ENCODE measurements at places on chromosomes 7 and 10.

GRCh38 chr10:65952086-65952485 is 973.8 kb upstream of the LRRTM3 start:
- DNase-seq: no peak

DNA sequence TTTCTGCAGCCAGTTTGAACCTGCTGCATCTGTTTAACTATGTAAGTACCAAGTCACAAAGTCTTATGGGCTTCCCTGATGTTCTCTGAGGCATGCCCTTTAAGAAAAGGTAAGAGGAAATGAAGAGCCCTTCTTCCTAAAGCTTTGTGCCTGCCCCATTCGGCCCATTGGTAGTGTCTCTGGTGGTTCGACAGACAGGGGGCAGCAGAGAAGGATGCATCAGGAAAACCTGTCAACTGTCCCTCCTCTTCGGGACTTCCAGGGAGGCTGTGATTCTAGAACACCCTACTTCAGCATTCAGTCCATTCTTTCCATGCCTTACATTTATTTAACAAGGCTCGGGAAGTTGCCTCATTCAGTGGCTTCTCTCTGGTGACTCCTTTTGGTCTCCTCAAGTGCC is 1.9 kb upstream of the SFRP4 start:
- no peak for DNase-seq

DNA sequence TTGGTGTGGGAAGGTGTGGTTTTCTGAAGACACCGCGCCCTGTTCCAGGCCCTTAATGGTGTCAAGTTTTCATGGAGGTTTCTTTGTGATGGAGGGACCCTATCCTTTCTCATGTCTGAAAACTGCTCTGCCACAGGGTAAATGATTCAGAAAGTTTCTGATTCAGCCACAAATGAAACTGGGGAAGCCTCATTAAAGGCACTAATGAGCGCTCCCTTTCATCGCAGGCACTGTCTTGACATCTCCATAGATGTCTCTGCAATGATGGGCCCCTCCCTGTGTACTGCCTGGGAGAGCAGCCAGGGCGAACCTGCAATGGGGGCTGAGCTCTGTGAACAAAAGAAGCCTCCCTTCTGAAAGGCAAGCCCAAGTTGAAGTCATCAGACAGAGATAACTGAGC is 355.3 kb downstream of the PRPF18 start:
- DNase-seq: no peak

DNA sequence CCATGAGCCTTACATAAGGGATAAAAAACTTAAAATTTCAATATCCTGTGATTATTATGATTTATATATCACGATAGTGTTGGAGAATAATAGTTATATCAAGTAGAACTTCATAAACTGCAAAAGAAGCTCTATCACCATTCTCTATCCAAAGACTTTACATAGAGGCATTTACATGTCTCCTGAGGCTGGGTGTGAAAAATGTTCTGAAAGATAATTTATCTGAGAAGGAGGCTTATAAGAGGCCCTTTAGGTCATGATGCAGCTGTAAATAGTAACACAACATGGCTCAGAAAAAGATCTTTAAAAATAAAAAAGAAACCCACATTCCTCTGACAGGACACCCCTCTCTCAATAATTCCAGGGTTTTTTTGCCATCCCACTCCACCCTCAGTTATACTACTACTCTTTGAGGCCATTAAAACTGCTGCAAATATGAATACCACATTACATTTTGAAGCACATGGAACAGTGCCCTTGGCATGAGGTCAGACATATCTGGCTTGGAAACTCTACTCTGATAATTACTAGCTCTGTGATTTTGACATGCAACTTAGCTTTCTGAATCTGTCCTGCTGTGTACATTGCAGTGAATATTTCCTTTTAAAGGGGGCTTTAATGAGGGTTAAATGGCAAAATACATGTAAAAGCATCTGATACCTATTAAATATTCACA is 55.5 kb downstream of the SLC16A12 start:
- no peak for DNase-seq

GRCh38 chr7:151941009-151941408 is 15.2 kb upstream of the GALNTL5 start:
- no peak for DNase-seq

DNA sequence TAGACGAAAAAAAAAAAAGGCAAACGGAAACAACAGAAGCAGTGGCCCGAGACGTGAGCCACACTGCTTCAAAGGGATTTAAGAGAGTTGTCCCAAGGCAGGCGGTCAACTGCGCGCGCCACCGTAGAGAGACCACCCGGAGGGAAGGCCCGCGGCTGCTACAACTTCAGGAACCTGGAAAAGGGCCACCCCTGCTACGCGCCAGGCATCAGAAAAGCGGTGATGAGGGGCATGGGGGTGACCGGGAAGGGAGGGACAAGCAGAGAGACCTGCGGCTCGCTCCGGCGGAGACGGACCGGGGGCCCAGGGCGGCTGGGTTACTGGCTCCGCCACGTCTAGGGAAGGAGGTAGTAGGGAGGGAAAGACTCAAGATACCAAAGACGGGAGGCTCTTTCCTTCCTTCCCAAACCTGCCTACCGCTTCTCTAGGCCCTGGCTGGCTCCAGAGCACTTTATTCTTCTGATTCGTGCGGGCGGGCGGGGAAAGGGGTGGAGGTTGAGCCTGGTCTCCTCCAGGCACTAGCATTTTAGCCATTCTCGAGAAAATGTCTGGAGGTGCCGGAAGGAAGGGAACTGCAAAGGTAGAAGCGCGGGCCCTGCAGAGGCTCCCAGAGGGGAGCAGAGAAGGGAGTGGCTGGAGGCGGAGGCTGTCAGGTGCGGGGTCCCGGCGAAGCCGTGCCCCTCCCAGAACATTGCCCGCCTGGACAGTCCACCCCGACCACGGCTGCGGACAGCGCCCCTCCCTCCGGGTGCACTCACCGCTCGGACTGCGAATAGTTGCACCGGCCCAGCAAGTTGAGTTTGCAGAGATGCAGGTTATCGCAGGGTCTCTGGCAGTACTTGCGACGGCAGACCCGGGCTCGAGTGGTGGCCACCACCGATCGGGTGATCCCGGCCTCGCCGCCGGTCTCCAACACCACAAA is 993 bp downstream of the ZC3HAV1 start:
- DNase-seq: no peak

All from esophagus squamous epithelium (tissue), 5 donors.